ENCODE measurements at places on chromosomes 5 and 9.

GRCh38 chr9:10869687-10870086, 256.9 kb upstream of the PTPRD start:
- no peak for DNase-seq

DNA sequence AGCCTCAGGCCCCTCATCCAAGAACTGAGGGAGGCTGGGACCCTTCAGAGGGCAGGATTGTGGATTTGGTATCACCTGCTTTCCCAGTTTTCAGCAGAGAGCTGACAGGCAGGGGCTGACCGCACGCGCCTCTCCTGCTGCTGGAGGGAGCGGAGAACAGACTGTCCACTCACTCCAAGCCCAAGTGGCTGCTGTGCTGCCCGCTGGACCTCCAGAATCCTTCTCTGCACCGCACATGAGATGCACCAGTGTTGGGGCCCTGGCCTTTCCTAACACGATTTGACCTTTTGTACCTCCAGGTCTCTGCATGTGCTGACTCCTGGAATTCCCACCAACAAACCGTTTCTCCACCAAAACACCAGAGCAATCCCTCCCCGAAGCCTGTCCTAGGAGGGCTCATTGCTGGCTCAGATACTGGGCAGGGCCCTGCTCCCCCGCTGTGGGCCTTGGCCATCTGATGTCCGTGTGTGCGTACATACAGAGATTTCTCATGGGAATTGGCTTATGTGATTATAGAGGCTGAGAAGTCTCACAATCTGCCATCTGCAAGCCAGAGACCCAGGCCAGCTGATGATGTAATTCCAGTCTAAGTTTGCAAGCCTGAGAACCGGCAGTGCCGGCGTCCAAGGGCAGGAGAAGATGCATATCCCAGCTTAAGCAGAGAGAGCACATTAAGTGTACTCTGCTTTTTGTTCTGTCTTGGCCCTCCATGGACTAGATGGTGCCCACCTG, 141.7 kb downstream of the GADD45G start:
- no peak for DNase-seq

DNA sequence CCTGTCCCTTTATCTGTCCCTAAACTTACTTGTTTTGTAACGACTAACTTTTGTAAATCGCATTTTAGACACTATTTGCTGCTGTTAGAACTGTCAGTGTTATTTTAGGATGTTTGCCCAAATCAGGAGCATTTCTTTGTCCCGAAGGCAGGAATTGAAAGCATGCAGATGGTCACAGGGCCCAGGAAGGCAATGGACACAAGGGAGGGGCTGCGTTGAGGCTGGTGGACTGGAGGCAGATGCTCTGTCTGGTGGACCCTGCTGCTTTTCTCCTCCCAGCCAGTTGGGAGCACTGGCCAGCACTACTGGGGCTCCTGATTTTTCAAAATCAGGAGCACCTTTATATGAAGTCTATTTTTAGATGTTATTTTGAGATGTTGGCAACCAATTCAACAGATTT, 31.7 kb downstream of the DOCK2 start:
- no peak for DNase-seq

DNA sequence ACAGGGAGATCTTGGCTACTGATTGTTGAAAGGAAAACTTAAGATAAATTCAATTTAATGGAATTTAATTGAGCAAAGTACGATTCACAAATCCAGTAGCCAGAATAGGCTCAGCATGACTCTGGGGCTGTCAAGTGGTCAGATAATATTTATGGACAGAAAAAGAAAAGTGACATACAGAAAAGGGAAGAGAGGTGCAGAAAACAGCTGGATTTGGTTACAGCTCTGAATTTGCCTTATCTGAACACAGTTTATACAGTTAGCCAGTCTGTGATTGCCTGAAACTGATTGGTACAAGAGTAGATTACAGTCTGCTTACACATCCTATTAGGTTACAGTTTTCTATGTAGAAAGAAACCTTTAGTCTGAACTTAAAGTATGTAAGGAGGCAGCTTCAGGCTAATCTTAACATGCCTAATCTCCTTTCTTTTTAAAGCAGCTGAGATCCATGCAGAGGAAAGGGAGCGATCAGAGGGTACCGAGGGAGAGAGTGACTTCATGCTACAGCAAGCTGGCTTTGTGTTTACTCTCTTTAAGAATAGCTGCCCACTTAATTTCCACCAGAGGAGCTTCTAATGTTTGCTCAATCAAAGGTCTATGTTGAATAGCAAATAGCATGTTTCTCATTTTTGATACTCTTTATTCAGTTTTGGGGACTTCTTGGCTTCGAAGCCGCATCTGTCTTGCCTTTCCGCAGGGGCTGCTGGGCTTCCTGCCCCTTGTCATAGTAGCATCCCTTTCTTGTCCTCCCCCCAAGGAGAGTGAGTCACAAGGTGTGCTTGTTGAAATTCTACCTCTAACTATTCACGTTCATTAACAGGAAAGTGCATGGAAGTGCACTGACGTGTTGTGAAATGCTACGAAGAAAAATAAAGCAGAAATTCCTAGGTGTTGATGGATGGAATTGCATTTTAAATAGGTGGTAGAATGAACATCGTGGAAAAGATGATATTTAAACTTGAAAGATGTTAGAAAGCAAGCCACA, 761.2 kb downstream of the TAF11L14 start:
- no peak for DNase-seq
